NCI-H187 treated with DMSO at 0.1 percent for 48 hours (cell line): ENCODE measurements at places on chromosomes 1 and 21.

GRCh38 chr21:32917362-32918135 is 108.2 kb upstream of the OLIG2 start:
- no peak for DNase-seq

- no peak for DNase-seq
These were observed 88.3 kb upstream of the ARHGAP29 start for GRCh38 chr1:94325377-94326302.

GRCh38 chr1:173393659-173394000 is 83.5 kb upstream of the PRDX6 start:
- DNase-seq: no peak

DNA sequence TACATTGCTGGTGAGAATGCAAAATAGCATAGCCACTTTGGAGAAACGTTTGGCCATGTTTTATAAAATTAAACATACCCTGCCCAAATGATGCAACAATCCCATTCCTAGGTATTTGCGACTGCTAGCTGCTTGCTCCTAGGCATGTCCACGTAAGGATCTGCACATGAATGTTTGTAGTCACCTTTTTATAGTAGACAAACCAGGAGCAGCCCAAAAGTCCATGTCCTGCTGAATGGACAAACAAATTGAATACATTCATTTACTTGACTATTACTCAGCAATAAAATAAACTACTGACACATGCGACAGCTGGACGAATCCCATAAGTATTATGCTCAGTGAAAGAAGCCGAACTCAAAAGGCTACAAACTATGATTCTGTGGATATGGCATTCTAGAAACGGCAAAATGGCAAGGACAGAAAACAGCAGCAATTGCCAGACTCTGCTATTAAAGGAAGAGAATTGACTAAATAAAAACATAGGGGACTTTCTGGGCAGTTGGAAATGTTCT is 161.9 kb upstream of the GALNT2 start:
- DNase-seq: no peak

DNA sequence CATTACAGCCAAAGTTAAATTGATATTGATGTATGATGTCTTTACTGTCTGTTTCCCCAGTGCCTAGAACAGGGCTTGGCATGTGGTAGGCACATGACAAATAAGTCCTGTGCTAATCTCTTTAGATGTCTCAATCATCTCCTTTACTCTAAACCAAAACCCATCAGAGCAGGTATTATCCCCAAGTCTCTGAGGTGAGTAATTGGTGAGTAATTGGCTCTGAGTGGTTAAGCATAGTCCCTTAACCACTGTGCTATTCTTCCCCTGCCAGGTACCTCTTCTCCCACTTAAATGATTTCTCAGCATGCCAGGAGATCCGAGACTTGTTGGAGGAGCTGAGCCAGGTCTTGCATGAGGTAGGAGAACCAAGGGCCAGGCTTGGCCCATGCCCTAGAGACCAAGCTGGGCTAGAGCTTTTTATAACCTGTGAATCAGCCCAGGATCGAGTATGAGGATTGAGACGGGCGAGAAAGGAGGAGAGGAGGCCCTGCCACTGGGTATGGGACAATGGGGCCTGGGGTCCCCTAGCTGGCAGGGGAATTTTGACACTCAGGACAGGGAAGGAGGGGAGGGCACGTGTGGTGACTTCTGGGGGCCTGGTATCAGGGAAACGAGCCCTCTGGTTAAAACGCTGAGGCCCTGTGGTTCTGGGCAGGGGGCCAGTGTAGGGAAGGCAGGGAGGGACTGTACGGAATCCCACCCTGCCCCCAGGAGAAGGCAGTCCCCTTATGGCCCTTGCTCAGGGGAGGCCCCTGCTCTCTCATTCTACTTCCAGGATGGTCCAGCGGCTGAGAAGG is 4.5 kb downstream of the CNKSR1 start:
- no peak for DNase-seq

GRCh38 chr1:200211157-200211556 is 183.6 kb downstream of the NR5A2 start:
- no peak for DNase-seq
